M059J (cell line): ENCODE measurements at places on chromosomes 5 and 9.

DNA sequence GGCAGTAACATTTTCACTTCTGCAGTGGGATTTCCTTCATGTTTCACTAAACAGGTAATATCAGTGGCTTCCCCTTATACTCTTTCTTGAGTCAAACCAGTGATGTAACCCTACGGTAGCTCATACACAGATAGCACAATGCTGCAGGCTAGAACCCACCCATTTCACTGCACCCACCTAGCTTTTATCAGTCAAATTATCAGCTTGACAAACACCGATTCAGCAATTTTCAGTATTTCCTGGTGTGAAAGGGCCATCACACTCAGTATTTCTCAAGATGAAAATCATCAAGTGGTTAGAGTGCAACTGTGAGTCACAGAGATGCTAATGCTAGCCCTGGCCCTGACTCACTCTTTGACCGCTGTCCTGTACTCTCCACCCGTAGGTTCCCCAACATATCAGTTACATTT lies 242.3 kb upstream of the PTGER4 start:
- peak; percentile 93 for DNase-seq

- DNase-seq, result peak; percentile 19
Observed at GRCh38 chr5:67799732-67800234, 415.8 kb upstream of the PIK3R1 start.

GRCh38 chr9:106708475-106709146 lies 154.4 kb upstream of the ZNF462 start:
- no peak for DNase-seq

DNA sequence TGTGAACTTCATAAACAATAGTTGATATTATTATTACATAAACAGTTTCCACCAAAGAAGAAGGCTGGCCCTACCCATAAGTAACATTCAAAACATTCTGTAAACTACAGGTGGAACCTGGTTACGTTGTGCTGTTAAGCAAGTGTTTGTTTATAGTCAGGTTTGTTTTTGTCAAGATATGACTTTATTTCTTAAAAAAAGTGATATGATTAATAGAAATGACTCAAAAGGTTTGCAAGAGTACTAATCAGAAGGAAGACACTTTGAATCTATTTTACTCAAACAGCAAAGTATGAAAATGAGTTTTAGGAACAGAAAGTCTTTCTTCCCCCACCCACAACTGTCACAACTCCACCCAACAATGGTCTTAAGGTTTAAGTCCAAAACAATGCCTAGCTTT lies 220.8 kb downstream of the PLK2 start:
- DNase-seq, result no peak
